ENCODE measurements at places on chromosomes 16 and 17.

DNA sequence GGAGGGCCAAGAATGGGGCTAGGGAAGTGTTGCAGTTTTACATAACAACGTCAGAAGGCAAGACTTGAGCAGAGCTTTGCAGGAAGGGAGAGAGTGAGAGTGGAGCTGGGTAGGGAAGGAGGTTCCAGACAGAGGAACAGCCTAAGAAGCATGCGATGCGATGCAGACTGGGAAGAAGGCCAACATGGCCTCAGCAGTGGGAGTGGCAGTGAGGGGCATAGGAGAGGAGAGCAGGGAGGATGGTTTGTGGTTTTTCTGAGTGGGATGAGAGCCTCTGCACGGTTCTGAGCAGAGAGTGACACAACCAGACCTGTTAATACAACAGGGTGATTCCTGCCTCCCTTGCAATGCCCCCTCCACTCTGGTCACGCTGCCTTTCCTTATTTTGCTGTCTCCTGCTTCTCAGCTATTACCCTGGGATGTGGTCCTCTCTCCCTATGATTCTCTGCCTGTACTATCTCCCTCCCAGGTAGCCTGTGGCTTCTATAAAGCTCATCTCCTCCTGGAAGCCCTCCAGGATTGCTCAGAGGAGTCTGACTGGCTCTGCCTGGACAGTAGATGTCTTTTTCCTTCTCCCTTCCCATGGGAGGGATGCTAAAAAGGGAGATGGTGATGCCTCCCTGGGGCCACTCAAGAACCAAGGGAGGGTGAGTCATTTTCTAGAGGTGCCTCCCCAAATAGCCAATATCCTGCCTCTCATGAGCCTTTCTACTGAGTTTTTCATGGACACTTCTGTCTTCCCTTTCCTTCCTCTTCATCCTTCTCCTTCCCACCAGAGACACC lies 38.7 kb upstream of the NGFR start:
- DNase-seq = peak; percentile 84

- no peak for DNase-seq
These were observed 50.0 kb downstream of the CNOT1 start for GRCh38 chr16:58579587-58579986.

GRCh38 chr16:29290631-29291247 lies 115.8 kb downstream of the NPIPB11 start:
- DNase-seq = peak; percentile 95

GRCh38 chr16:80047842-80048241 lies 447.3 kb upstream of the MAF start:
- no peak for DNase-seq
